Upper lobe of left lung (tissue), 6 donors: ENCODE measurements at places on chromosomes 16 and 17. TPM values are rescaled to one million over a fixed set of nuclear protein-coding genes. Genes with fewer than 3 reads are reported as not detected.

Gene SOST
- total RNA-seq, result not detected

DNA sequence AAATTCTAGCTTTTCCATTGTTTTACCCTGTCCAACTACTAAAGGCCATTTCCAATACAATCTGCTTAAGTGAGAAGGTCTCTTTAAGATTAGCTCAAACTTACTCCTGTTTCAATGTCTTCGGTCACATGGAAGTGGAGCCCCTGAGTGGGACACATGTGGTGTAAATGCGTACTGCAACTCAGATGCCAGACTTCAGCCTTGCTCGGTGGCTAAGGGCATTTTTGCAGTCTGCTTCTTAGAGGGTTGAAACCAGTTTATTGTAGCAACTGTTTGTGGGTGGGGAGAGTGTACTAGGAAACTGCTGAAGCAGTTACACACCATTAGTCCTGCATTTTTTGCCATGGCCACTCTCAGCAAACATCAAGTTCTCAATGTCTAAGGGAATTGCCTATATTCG is 140.6 kb downstream of the PARN start:
- no peaks in the 10 kb centered on the region for H3K27me3 ChIP-seq
- peaks cover 18% of the 10 kb centered on the region for H3K4me1 ChIP-seq
- no peaks in the 10 kb centered on the region for H3K36me3 ChIP-seq
- no peak overlapping the region for H3K4me3 ChIP-seq

GRCh38 chr17:82648742-82649331 is 593 bp upstream of the WDR45B start:
- DNase-seq, result no peak
- peaks cover 1% of the 10 kb centered on the region for H3K36me3 ChIP-seq
- H3K27me3 ChIP-seq, result no peaks in the 10 kb centered on the region
- peak overlapping the region; percentile 23 for H3K27ac ChIP-seq

DNA sequence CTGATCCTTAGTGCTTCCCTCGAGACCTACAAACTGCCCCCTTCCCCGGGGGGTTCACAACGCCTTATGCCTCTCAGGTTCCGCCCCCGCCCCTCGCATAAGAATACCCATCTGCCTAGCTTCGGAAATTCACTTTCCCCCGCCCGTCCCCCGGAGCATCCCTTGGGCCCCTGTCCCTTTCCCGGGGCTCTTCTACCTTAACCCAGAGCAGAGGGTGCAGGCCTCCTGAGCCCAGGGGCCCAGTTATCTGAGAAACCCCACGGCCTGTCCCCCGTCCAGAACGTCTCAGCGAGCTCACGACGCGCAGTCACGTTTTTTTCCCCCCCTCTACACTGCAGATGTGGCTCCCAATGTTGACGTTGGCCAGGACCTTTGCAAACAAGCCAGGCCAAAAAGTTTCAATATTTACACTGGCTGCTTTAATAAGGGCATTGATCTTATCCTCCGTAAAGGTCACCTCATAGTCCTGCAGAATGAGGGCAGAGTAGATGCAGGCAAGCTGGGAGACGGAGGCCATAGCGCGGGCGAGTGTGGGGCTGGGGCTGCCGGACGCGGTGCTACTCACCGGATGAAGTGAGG is 1.4 kb upstream of the NBR1 start:
- peak overlapping the region; percentile 98 for H3K27ac ChIP-seq
- peak overlapping the region; percentile 82 for H3K4me3 ChIP-seq
- no peaks in the 10 kb centered on the region for H3K27me3 ChIP-seq

Gene ZG16B
- total RNA-seq, result not detected

Gene HOXB13
- not detected for total RNA-seq
